ENCODE measurements at places on chromosomes 6 and 20.

DNA sequence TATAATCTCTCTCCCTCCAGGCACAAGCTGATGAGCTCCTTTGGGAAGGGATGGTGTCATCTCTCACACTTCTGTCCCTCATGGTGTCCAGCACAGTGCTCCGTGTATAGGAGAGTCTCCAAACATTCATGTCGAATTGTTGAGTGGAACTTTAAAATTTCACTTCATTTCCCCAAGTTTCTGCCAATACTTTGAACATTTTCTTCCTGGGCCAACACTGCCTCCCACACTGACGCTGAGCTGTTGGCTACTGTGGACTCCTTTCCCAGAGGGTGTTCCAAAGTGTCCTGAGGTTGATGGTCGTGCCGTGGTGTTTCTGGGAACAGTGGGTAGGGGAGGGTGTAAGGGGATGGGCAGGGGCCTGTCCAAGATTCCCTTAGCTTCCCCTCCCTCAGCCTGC lies 122.7 kb downstream of the TIAM2 start:
- no peak for DNase-seq

GRCh38 chr6:17971128-17972073 lies 16.0 kb downstream of the KIF13A start:
- no peak for DNase-seq

GRCh38 chr6:55047451-55048044 lies 126.8 kb upstream of the HCRTR2 start:
- no peak for DNase-seq

GRCh38 chr6:7554533-7555275 lies 13.2 kb downstream of the DSP start:
- no peak for DNase-seq

- DNase-seq: no peak
These were observed 610 bp downstream of the ZNF217 start for GRCh38 chr20:53592992-53593465.

DNA sequence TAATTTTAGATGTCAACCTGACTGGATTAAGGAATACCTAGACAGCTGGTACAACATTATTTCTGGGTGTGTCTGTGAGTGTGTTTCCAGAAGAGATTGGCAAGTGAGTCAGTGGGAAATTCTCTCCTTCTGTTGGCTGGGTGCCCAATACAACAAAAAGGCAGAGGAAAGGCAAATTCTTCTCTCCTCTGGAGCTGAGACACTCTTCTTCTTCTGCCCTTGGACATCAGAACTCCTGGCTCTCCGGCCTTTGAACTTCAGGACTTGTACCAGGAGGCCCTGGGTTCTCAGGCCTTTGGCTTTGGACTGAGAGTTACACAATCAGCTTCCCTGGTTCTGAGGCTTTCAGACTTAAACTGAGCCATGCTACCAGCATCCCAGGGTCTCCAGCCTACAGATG lies 7.8 kb upstream of the BTN3A1 start:
- DNase-seq: peak; percentile 63

DNA sequence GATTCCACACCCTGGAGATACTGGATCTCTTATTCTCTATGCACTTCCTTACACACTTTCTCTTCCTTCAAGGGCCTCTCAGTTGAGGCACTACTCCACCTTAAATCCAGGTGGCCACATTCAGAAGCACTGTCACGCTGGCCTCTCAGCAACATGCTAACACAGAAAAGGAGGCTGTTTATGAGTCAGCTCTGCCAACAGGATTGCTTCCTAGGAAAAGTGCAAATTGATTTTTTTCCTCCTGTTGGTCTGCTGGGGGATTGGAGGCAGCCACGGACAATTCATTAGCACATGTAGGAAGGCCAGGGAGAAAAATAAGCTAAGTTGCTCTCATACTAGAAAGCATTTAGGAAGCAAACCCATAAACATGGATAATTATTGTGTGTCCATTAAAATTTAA lies 20.9 kb downstream of the LY86 start:
- no peak for DNase-seq

GRCh38 chr6:19035461-19036195 lies 648.5 kb downstream of the RNF144B start:
- DNase-seq: peak; percentile 65

DNA sequence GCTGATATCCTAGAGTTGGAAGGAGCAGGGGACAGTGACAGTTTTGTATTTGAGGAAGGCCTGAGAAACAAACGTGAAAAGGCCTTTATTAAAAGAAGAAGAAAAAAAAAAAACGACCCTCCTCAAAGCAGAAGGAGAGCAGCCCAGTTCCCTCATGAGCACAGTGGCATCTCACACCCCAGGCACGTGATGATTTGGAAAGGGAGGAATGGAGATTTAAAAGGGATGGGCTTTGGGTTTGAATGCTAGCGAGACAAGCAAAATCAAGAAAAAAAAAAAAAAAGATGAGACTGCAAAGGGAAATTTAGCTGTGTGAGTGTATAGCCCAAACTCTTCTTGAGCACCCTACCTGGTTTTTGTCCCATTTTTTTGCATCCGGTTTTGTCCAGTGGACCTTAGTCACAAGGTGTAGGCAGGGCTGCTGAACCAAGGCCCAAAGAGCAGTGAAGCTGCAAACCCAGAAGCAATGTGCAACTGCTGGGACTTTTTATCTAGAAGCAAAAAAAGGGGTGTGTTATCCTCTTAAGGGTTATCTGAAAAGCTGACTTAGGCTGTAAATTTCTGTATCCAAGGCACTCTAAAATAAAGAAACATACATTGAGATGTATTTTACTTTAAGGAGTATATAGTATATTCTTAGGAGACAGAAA lies 54.5 kb upstream of the RREB1 start:
- no peak for DNase-seq

GRCh38 chr6:129889580-129889979 lies 28.5 kb upstream of the TMEM244 start:
- peak; percentile 43 for DNase-seq

DNA sequence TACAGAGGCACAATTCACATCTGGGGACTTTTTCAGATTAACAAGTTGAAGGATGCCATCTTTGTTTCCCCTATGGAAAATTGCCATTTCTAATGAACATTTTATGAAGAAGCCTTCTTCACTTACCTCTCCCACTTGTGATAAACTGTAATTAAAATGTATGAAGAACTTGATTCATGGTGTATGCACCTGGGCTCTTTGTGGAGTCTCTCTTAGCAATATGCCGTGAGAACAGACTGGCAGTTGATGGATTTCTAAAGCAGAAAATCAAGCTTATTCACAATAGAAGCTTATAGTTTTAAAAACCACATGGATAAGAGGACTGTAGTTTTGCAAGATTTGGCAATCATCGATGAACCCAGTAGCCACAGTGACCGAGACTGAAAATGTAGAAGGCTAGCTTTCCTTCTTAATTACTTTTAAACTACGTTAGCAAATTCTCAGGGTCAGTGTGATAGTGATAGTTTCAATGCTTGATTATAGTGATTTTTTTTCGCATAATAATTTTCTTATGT lies 270.6 kb downstream of the PRL start:
- no peak for DNase-seq

DNA sequence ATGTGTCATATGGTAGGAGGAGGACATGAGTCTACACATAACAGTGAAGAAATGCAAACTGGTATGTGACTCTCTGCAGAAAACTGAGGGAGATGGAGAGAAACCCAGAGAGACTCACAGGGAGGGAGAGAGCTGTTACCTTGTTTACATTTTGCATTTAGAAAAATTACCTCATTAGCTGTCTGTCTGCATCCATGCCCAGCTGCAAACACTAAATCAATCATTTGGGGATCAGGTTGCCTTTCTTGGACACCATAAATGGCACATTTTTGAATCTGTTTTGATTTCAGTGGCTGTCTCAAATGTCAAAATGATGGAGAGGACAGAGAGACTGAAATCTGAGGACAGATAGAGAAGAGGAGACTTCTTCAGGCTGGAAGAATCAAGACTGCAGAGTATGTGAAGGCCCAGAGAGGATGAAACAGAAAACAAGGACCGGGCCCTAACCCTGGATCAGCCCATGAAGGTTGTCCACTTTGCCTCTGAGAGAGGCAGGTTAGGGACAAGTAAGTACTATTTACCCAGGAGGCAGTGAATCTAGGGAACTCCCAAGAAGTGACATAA lies 92.2 kb downstream of the UNC5CL start:
- no peak for DNase-seq

DNA sequence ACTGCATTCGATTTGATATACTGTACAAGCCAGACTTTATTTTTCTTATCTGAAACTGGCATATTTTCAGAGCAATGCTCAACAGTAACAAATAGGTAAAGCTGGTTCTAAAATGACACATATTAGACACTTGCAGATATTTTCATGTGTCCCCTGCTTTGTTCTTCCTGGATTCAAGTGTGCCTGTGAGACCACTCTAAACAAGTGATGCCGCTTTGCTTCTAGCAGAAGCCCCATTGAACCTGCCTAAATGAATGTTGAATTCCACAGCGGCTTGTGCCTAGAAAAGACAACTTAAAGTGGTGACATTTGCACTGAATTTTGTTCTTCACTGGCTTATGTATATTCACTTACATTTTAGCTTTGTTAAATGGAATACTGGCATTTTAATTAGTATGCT lies 115.7 kb downstream of the AKAP7 start:
- DNase-seq: no peak

GRCh38 chr6:131764350-131764749 lies 43.5 kb upstream of the ENPP1 start:
- DNase-seq: no peak

- no peak for DNase-seq
These were observed 101.7 kb upstream of the HDGFL1 start for GRCh38 chr6:22467645-22468044.

- no peak for DNase-seq
These were observed 28.6 kb upstream of the SPDEF start for GRCh38 chr6:34584694-34585093.

GRCh38 chr6:16991981-16992629 lies 109.7 kb upstream of the STMND1 start:
- no peak for DNase-seq

GRCh38 chr6:81762132-81762531 lies 9.7 kb upstream of the TENT5A start:
- DNase-seq: no peak

- DNase-seq: no peak
These were observed 8.1 kb upstream of the FAM50B start for GRCh38 chr6:3841066-3841454.

DNA sequence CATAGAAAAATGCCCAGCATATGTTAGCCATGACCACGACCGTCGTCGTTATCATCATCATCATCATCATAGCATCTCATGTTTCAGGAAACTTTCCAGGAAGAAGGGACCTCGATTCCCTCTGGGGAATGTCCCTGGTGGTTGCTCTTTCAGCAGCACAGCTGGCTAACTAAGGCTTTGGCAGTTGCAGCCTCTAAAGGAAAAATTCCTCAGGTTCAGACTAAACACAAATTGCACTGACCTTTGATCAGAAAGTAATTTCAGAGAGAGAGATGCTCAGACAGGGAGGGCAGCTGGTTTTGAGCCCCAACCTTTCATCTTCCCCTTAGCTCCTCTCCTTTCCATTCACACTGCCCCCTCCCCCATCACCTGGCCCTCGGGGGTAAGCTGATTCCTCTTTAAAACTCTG lies 5.6 kb upstream of the CFB start:
- no peak for DNase-seq

DNA sequence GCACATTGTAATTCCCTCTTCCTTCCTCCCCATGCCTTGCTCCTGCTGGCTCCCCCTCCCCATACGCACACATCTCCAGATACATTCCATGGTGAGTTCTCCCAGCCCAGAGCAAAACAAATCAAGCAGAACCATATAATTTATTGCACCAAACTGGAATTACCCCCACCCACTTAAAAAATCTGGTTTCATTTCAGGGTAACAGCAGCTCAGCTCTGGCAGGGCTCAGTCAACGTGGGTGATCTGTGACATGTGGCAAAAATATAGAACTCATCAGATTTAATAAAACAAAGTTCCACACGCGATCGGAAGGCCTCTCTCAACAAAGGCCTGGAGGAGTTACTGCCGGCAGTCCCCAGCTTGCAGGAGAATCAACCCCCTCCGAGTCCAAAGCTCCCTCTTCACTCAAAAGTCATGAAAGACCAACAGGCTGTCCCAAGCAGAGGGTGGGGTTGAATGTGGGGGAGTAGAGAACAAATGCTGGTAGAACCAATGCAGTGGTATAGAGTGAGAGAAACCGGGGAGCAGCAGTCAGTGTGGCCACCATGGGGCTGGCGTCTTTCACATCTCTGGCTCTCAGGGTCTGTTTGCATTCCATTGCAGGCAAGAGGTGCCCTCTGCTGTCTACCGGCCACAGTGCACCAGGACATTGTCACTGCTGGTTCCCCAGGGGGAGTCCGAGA lies 323.3 kb upstream of the NT5E start:
- DNase-seq: no peak

GRCh38 chr6:139166956-139167313 lies 32.1 kb downstream of the HECA start:
- no peak for DNase-seq

DNA sequence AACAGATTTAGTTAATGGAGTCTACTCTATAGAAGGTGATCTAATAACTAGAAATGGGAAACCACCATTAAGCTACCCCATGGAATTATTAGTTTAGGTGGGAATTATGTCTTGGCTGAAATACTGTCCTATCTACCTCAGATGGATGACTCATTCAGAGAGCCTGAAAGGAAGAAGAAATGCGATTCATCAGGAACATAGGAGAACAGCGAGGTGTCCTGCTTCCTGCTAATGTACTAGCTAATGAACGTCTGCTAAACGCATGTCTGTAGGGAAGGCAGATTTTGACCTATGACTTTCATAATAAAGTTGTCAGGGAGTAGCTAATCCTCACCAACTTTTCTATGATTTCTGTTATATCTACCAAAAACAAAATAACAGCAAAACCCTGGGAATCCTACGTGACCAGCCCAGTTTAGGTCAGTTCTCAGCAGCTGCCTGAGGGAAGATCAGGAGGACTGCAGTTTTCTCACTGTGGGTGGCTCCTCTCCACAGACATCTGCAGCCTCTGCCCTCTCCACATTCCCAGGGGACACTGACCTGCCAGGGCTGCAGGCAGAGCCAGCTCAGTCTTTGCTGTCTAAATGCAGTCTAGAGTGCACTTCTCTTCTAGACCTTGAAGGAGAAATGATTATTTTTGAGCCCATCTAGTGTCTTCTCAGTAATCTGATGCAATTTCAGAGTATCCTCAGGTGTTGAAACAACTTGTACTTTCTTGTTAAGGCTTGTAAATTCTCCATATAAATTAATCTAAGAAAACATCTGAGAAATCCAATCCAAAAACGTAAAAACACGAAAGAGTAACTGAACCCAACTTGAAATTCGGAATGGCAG lies 18.1 kb upstream of the SFT2D1 start:
- no peak for DNase-seq

- DNase-seq: peak; percentile 15
These were observed 13.3 kb upstream of the RBPJL start for GRCh38 chr20:45293041-45294002.
